ENCODE measurements at places on chromosomes 12 and 14.

- no peak for DNase-seq
Measured at GRCh38 chr12:93363841-93364297, 13.9 kb upstream of the NUDT4 start.

- DNase-seq = no peak
Measured at GRCh38 chr12:29889737-29890136, 106.0 kb upstream of the TMTC1 start.

GRCh38 chr12:11689591-11690186 is 40.2 kb downstream of the ETV6 start:
- DNase-seq = no peak

GRCh38 chr12:120971299-120972180 is 6.8 kb upstream of the HNF1A start:
- DNase-seq = no peak

DNA sequence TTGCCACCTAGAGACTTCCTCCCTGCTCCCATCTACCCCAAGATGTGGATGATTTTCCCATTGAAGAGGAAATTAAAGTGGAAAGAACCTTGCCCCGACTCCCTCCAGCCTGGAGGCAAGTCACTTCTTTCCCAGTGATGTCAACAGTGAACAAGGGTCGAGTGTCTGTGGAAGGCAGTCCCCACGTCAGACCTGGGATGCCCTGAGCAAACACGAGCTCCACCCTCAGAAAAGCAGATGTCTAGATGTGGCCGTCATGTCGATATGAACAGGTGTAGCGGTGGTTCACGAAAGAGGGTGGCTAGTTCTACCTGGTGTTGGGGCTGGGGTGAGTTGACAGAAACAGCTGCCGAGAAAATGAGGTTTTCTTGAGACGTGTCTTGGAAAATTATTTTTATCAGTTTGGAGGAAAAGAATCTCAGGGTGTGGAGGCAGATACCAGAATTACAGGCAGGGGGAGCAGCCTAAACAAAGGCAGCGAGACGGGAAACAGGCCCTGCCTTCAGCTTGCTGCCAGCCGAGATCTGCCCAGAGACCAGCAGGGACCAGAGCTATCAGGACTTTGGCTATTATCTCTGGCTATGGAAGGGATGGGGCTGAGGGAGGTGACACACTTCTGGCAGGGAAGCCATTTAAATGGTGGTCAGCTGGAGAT is 25.9 kb downstream of the SYNDIG1L start:
- no peak for DNase-seq

GRCh38 chr12:52190860-52191729 is 719 bp downstream of the KRT80 start:
- peak; percentile 28 for DNase-seq

- DNase-seq = no peak
Measured at GRCh38 chr12:126534495-126534894, 1469.3 kb downstream of the AACS start.
